ENCODE measurements at places on chromosomes 1 and 21. TPM values are rescaled to one million over a fixed set of nuclear protein-coding genes. Genes with fewer than 3 reads are reported as not detected.

LIPI gene
- not detected for total RNA-seq

MSH4 gene
- total RNA-seq: 0.15 TPM

PDC gene
- not detected for total RNA-seq

LCE1E gene
- 3.7 TPM for total RNA-seq

NTNG1 gene
- 1.4 TPM for total RNA-seq

PPFIA4 gene
- total RNA-seq: 1.1 TPM

IFI44 gene
- 79.2 TPM for total RNA-seq

BRDT gene
- not detected for total RNA-seq

LRIG2 gene
- 7.6 TPM for total RNA-seq

RIPPLY3 gene
- not detected for total RNA-seq

GRCh38 chr21:33944185-33944763 lies 28.7 kb upstream of the ATP5PO start:
- no peak overlapping the region for H3K27ac ChIP-seq
- H3K27me3 ChIP-seq: no peaks in the 10 kb centered on the region
- no peak for DNase-seq
- peaks cover 26% of the 10 kb centered on the region for H3K4me1 ChIP-seq
- no peak overlapping the region for H3K4me3 ChIP-seq

- H3K27ac ChIP-seq: no peak overlapping the region
- H3K27me3 ChIP-seq: no peaks in the 10 kb centered on the region
- H3K4me3 ChIP-seq: no peak overlapping the region
- no peak for DNase-seq
- no peaks in the 10 kb centered on the region for H3K4me1 ChIP-seq
Measured at GRCh38 chr21:42843056-42843455, 36.3 kb downstream of the WDR4 start.

GRCh38 chr1:234922987-234923386 lies 205.7 kb downstream of the TOMM20 start:
- H3K36me3 ChIP-seq: no peaks in the 10 kb centered on the region
- H3K27ac ChIP-seq: no peak overlapping the region

- no peaks in the 10 kb centered on the region for H3K4me1 ChIP-seq
- no peaks in the 10 kb centered on the region for H3K36me3 ChIP-seq
- H3K4me3 ChIP-seq: no peak overlapping the region
Measured at GRCh38 chr21:30689822-30690221, 28.8 kb downstream of the KRTAP21-3 start.

DNA sequence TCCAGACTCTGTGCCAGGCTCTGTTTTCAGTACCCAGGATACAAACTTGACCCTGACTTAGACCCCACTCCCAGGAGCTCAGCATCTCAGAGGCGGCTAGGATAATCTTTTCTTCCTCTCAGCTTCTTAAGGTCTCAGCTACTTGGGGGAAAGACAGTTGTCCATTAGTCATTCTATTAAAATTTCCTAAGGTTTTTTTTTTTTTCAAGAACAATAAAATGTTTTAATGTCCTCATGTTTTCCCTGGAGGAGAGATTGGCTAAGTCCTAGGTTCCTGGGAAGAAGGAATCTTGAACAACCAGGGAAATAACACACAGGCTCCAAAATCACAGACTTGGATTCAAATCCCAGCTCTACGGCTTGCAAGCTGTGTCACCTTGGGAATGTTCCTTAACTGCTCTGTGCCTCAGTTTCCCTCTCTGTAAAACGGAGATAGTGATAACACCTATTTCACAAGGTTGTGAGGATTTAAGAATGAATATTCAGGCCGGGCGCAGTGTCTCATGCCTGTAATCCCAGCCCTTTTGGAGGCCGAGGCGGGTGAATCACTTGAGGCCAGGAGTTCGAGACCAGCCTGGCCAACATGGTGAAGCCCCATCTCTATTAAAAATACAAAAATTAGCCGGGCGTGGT lies 33.0 kb downstream of the CDK18 start:
- H3K36me3 ChIP-seq: no peaks in the 10 kb centered on the region
- peaks cover 3% of the 10 kb centered on the region for H3K27me3 ChIP-seq
- H3K4me1 ChIP-seq: no peaks in the 10 kb centered on the region
- H3K27ac ChIP-seq: no peak overlapping the region

- no peak overlapping the region for H3K4me3 ChIP-seq
- H3K27me3 ChIP-seq: no peaks in the 10 kb centered on the region
Measured at GRCh38 chr1:41465741-41466140, 18.7 kb downstream of the EDN2 start.

DNA sequence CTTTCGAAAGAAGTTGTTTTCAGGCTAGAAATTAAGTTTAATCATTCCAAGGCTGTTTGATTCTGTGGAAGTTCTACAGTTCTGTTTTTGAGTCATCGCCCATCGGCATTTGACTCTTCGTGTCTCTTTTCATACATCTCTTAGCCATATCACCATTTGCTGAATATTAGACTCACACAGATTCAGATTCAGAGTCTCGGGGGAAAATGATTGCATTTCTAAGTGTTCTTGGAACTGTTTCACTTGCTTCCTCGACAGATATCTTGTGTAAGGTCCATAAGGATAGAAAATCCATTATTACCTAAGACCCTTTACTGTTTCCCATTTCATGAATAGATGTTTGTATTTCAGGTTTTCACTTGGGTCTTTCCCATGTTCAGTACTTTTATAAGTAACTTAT lies 237.0 kb upstream of the SGIP1 start:
- no peak overlapping the region for H3K4me3 ChIP-seq
- no peak for DNase-seq
- no peaks in the 10 kb centered on the region for H3K27me3 ChIP-seq
- H3K4me1 ChIP-seq: peaks cover 15% of the 10 kb centered on the region
- no peak overlapping the region for H3K27ac ChIP-seq

DNA sequence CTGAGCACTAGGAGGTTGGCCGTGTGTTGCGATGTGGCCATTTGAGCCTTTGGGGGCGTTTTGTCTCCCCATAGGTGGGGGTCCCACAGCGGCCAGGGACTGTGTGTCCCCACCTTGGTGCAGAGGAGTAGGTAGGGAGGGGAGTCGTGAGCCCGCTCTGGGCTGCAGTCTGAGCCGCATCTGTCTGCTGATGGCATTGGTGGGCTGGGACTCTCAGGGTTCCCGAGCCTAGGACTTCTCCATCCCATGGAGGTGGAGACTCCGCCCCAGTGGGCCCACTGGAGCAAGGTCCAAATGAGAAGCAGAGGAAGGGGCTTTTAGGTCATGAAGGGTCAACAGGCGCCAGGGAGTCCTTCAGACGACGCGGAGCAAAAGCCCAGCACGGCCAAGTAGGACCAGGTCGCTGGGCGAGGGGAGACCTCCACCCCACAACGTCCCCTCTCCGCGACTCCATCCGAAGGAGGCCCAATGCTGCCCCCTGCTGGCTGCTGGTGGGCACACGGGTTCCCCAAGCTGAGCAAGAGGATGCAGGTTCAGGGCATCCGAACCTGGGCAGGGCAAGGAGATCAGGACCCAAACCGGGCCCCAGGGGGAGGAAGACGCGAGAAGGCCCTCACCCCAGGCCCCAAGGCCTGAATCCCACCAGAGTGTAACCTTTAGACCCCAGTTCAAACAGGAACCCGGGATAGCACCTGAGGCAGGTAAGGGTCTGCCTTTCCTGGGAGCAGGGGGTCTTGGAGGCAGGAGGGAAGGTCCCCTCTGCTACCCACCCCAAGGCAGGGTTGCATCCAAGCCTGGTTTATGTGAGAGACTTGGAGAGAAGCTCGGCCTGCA lies 14.9 kb downstream of the TTC34 start:
- no peaks in the 10 kb centered on the region for H3K36me3 ChIP-seq
- no peaks in the 10 kb centered on the region for H3K27me3 ChIP-seq
- no peak for DNase-seq

GRCh38 chr1:176046926-176047325 lies 160.2 kb downstream of the COP1 start:
- no peaks in the 10 kb centered on the region for H3K4me1 ChIP-seq
- no peaks in the 10 kb centered on the region for H3K36me3 ChIP-seq
- H3K27ac ChIP-seq: no peak overlapping the region
- no peak for DNase-seq
- no peaks in the 10 kb centered on the region for H3K27me3 ChIP-seq

DNA sequence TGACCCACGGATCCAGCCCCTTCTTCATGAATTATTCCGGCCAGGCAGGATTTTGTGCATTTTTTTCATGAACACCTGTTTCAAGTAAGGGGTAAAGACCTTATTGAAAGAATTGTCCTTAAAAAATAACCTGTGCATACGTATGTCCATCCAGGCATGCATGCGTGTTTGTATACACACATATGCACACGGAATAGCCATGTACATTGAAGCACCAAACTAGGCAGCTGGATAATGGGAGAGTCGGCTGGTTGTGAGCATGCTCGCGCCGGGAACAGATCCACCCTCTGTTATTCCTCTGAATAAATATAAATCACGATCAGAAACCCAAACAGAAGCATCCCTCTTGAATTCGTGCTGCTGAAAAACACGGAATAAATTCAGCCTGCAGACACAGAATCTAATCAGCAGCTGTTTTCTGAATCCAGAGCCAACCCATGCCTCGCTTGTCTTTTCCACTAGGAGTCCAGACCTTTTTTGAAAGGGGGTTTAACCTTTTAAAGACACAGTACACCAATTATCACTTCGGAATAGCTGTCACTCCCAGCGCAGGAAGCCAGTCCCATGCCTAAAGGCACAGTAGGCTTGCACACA lies at the start of gene HIVEP3:
Gene HIVEP3, minus strand, starts transcription at position 473 of the 594 bp plus-strand sequence.
- peak within 1 kb of the TSS; percentile 62 for H3K27ac ChIP-seq
- no peaks in the 10 kb centered on the region for H3K27me3 ChIP-seq
- H3K4me3 ChIP-seq: peak within 1 kb of the TSS; percentile 65
- DNase-seq: no peak
- no peaks in the 10 kb centered on the region for H3K36me3 ChIP-seq
- peaks cover 17% of the 10 kb centered on the region for H3K4me1 ChIP-seq

- peak overlapping the region; percentile 91 for H3K27ac ChIP-seq
- no peaks in the 10 kb centered on the region for H3K27me3 ChIP-seq
- H3K4me1 ChIP-seq: peaks cover 82% of the 10 kb centered on the region
- H3K4me3 ChIP-seq: peak overlapping the region; percentile 31
Measured at GRCh38 chr1:212958175-212958574, 7.8 kb downstream of the VASH2 start.

- no peaks in the 10 kb centered on the region for H3K27me3 ChIP-seq
- no peak overlapping the region for H3K27ac ChIP-seq
- DNase-seq: no peak
- H3K4me1 ChIP-seq: no peaks in the 10 kb centered on the region
Measured at GRCh38 chr1:231390071-231390470, 32.0 kb downstream of the EGLN1 start.

GRCh38 chr1:30008372-30008997 lies 714.9 kb downstream of the MATN1 start:
- no peak for DNase-seq
- H3K27ac ChIP-seq: no peak overlapping the region
- no peaks in the 10 kb centered on the region for H3K27me3 ChIP-seq
- H3K36me3 ChIP-seq: no peaks in the 10 kb centered on the region
- H3K4me1 ChIP-seq: no peaks in the 10 kb centered on the region

DNA sequence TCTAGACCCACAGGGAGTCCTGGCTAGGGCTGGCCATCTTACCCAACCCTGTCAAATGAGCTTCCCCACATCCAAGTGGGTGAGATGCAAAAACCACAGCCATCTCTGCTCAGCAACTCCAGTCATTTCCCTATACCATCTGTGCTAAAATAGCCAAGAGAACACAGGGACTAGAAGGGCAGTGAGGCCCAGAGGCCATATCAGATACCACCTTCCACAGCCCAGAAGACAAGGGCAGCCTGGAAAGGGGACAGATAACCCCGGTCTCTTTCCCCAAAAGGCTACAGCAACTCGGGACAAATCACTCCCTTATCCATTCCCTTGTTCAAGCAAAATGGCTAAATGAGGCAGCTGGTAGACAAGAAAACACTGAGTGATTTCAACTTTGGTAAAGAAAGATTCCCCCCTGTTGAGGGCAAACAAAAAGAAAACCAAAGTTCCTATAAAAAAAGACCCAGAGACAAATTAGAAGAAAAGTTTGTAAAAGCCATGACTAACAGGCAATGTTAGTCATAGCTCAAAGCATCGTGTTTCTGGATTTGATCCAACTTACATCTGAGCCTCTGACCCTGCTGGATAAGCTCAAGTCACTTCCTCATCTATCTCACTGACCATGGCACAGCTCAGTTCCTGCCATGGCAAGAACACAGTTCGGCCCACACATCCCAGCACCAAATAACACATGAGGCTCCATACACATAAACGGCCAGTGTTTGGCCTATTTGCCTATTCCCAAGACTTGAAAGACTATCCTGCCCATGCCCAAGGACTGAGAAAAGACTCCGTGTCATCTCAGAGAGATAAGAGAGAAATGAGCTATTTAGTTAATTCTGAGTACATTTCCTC lies 3.1 kb downstream of the LAMB3 start:
- H3K4me3 ChIP-seq: no peak overlapping the region
- DNase-seq: no peak
- H3K27me3 ChIP-seq: no peaks in the 10 kb centered on the region
- H3K27ac ChIP-seq: no peak overlapping the region
- H3K4me1 ChIP-seq: peaks cover 20% of the 10 kb centered on the region

DNA sequence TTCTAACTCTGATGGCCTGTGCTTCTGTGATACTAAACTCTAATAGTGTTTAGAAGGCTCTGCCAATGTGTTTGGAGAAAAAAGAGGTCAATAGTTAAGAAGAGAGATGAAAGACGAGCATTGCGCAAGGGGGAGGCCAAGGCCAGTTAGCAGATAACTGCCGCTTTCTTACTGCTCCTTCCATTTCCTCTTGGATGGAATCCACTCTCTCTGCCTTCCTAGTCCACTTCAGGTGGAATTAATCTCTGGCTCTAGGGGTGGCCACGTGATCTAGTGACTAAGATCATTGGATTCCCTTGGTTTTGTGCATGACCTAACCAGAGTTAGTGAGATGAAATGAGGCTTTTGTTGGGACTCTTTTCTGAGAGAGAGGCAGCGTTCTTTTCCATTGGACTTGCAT lies 148.3 kb downstream of the ACTL8 start:
- H3K36me3 ChIP-seq: no peaks in the 10 kb centered on the region
- no peaks in the 10 kb centered on the region for H3K27me3 ChIP-seq
- H3K4me1 ChIP-seq: no peaks in the 10 kb centered on the region
- no peak overlapping the region for H3K4me3 ChIP-seq
- DNase-seq: no peak

DNA sequence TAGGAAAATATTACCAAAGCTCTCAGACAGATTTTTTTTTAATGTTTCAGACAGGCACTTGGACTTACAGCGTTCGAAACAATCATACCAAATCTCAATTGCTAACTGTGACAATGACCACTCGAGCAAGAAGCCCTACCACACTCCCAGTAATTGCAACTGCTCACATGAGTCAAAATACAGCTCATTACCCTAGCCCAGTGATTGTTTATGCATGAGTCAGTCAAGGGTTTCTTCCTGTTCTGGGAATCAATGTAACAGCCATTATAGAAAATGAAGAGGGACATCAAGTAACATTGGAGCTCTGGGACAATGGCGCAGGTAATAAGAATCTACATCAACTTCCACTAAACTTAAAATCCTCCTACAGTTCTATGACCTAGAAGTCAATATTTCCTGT lies 56.1 kb upstream of the SH3GLB1 start:
- no peaks in the 10 kb centered on the region for H3K36me3 ChIP-seq
- no peak overlapping the region for H3K4me3 ChIP-seq
- DNase-seq: no peak
- no peak overlapping the region for H3K27ac ChIP-seq
- no peaks in the 10 kb centered on the region for H3K4me1 ChIP-seq

Measured in GM12878 (cell line).